Renal cortical epithelial cell (primary cell): ENCODE measurements at places on chromosomes 7 and 10.

DNA sequence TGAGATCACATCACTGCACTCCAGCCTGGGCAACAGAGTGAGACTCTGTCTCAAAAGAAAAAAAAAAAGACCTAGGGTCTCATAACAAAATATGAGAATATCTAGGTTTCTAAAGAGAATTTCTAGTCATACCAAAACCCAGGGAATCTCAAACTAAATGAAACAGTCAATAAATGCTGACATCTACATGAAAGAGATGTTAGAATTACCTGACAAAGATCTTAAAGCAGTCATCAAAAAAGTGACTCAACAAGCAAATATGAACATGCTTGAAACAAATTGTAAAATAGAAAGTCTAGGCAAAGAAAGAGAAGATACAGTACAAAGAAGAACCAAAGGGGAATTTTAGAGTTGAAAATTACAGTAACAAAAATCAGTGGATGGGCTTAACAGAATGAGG, 26.9 kb upstream of the RET start:
- no peak for DNase-seq

GRCh38 chr10:29322918-29323317, 34.0 kb downstream of the LYZL1 start:
- no peak for DNase-seq

- no peak for DNase-seq
Observed at GRCh38 chr7:122833888-122834570, 52.2 kb downstream of the CADPS2 start.

DNA sequence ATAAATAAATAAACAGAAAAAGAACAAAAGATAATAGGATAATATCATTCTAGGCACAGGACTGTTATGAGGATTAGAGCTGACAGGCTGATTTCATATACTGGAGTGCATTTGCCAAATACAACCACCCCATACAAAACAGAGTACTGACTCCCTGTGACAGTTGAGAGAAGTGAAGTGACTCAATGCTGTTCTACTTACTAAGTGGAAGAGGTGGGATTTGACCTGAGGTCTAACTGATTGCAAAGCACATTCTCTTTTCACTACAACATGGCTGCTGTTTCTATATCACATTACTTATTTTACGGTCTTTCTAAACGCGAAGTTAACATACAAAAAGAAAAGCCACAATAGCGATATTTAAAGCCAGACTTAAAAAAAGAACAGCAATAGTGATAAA, 51.4 kb downstream of the ITGB1 start:
- no peak for DNase-seq

GRCh38 chr7:80601999-80602398, 36.4 kb upstream of the CD36 start:
- no peak for DNase-seq

DNA sequence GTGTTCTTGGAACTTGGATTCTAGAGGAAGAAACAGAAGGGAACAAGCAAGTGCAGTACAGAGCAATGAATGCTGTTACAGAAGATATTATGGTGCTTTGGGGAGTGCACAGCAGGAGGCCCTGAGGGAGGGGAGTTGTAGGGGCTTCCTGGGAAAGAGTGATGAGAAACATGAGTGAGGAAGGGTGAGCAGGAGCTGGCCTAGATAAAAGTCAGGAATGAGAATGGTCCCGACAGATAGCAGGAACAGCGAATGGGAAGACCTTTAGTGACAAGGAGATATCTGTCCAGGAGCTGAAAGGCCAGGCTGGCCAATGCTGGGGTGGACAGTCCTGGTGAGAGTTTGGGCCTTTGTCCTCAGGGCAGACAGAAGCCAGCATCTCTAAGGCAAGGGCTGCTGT, 20.6 kb upstream of the CCNJ start:
- no peak for DNase-seq

DNA sequence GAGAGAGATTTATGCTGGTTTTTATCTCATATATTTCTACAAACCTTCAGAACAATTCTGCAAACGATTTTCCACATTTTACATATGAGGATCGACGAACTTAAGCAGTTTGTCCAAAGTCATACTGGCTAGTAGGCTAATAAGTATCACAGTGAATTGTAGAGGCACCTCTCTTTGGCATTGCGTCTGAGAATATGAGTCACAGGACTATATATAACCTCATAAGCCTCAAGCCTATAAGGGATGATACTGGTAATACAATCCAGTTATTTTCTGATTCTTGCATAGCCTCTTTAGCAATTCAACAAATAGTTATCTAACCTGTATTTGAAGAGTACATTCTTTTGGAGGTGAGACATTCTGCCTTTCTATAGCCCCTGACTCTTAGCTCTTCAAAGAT, 129.8 kb downstream of the GPR158 start:
- DNase-seq: no peak
